NCI-H526 treated with DMSO at 0.1 percent for 48 hours (cell line): ENCODE measurements at places on chromosomes 3 and 15.
A peak's percentile ranks its signal among the peaks of the same experiment; 100 is the strongest.

DNA sequence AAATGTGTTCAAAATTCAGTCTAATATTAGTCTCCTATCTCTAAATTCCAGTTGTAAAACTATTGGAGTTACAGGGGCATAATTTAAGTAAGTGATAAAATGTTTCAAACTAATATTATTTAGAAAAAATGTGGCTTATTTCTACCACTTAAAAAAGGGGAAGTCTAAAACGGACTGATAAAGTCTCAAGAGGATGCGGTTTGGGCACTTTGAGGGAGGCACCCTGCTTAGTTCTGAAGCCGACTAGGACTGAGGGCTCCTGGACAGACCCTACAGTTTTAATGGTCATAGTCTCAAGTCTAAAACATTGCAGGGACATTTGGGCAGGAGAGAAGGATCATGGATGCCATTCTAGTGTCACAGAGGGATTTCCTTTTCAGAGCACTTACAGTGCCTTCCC lies 566.3 kb downstream of the NR2F2 start:
- DNase-seq, result no peak

- no peak for DNase-seq
Observed at GRCh38 chr3:187568171-187568570, 102.0 kb downstream of the SST start.

DNA sequence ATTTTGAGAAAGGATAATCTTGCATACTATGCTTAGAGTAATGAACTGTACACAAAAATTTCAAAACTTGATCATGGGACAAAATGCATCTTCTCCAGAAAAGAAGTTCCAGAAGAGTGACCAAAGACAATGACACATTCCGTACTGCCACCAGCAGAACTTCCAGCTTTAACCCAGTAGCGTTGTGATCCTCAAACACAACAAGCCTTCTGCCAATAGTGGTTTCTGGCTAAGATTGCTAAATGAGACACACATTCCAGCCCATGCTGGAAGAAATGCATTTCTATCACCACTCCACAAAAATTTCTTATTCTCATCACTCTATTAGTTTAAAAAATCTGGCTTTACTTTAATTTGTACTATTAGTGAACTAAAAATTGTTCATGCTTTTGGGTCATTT lies 334.9 kb downstream of the TBC1D5 start:
- no peak for DNase-seq

- no peak for DNase-seq
Observed at GRCh38 chr3:124648551-124648950, 81.7 kb upstream of the UMPS start.

DNA sequence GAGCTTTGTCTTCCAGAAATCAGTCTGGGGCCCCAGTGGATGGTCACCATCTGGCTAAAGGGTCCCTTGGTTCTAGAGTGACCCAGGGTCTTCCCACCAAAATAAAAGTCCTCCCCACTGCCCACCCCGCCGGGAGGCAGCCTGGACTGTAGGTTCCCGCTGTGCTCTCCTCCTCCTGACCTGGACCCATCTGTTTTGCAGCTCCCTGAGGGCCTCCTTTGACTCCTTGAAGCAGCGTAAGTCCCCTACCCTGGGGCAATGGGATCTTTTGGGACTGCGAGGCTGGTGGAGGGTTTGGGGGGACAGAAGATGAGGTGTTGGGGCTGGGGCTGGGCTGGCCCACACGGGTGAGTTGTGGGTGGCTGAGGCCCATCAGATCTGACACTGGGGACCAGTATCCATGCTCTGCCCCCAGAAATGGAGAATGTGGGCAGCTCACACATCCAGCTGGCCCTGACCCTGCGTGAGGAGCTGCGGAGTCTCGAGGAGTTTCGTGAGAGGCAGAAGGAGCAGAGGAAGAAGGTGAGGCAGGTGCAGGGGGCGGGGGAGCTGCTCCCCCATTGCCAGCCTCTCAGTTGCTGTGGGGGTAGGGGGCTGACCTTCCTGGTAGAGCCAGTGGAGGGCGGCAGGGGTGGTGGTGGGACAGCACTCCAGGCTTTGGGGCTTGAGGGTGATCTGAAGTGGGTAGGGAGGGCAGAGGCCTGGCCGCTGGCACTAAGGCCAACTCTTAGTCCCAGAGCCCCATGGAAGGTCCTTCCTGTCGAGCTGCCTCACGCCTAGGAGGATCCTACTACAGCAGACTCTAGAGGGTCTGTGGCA lies 30.4 kb downstream of the PSTPIP1 start:
- DNase-seq, result no peak

GRCh38 chr3:183592821-183593220 lies 37.3 kb upstream of the KLHL6 start:
- DNase-seq, result no peak

- DNase-seq, result no peak
Observed at GRCh38 chr3:197541756-197542539, 13.8 kb downstream of the BDH1 start.

DNA sequence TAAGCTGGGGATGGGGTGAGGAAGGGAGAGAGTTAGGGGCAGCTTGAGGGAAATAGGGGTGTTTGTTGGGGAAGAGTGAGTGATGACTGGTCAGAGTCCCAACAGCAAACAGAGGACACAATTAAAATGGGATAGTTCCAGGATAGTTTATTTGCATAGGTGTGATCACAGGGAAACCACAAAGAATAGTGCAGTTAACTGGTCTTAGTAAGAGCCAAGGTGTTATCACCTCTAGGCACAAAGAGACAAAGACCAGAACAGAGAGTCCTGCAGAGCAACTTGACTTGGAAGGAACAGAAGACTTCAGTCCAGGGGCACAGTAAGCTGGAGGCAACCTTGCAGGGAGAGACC lies 42.1 kb upstream of the DLG1 start:
- DNase-seq, result peak; percentile 30

DNA sequence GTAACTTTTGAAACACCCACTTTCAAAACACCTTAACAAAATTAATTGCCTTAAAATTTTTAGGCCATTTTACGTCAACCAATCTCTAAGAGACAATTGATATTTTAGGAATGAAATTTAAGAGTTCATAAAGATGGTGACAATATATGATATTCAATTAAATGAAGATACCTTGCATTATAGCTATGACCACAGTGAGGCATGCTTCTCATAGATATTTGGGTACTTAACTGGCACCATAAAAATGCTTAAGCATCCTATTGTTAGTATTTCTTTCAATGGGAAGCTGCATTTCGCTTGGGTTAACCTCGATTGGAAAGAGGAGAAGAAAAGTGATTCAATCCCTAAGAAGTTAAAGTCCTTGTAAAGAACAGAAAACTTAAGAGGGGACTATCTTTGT lies 209.0 kb downstream of the GAP43 start:
- no peak for DNase-seq

DNA sequence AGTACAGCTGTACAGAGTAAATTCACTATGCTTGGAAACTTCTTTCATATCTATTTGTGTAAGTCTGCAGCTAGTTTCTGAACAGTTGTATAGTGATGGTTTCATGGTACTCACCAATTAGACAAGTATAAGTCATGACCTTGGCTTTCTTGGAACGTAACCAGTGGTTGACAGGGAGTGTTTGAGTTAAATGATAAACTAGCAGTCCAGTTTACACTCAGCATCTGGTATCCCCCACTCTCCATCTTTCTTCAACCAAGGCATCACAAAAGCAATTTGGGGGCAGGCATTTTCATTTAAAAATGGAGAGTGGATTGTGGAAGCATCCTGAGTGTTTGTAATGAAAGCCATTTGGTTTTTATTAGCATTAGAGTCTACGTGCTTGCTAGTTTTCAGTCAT lies 26.0 kb downstream of the MME start:
- no peak for DNase-seq

GRCh38 chr15:95498961-95499360 lies 831.5 kb upstream of the NR2F2 start:
- DNase-seq, result no peak

GRCh38 chr3:40713795-40714194 lies 189.0 kb downstream of the ZNF621 start:
- DNase-seq, result no peak

DNA sequence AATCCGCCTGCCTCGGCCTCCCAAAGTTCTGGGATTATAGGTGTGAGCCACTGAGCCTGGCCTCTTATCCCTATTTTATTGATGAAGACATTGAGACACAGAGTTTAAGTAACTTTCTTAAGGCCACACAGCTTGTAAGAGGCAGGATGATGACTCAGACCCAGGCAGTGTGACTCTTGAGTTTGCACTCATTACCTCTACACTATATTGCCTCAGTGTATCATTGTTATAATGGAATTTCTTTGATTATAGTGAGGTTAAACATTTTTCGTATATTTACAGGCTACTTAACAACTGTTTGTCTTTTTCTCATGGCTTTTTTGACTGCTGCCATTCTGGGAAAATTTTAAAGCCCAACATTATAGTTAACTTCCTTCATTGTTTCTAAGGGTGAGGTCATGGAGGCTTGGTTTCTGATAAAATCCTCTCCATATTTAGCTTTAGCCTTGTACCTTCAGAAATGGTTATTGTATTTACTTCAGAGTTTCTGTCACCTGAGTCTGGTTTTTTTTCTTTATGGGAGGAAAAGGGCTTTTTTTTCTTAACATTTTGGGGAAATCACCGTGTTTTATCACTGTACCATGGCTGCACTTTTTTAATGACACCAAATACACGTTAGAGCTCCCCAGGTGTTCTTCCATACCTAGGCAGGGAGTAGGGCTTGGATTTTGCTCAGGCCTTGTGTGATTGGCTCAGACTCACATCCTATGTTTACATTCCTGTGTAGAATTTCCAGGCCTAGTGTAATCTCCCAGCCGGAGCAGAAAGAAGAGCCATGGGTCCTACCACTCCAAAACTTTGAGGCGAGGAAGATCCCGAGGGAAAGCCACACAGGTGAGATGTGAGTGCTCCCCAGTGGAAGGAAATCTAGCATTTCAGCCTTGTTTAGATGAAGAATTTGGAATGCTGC lies 6.3 kb downstream of the ZNF774 start:
- DNase-seq, result no peak

DNA sequence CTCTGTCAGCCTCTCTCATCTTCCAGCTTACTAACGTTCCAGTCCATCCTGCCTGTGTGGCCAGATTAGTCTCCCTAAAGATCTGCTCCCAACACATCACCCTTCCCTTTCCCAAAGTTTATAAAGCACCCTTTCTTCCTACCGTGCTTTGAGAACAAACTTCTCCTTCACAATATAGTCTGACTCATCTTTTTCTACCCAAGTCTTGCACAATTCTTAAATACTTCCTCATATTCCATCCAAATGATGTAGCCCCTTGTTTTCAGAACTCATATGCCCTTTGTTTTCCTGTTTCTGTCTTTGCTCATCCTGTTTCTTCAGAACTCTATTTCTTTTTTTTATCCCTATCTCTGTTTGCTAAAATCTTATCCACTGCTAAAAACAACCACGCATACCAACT lies 326.8 kb downstream of the MFSD1 start:
- DNase-seq, result no peak

GRCh38 chr15:60154764-60155325 lies 150.7 kb downstream of the FOXB1 start:
- peak; percentile 13 for DNase-seq

DNA sequence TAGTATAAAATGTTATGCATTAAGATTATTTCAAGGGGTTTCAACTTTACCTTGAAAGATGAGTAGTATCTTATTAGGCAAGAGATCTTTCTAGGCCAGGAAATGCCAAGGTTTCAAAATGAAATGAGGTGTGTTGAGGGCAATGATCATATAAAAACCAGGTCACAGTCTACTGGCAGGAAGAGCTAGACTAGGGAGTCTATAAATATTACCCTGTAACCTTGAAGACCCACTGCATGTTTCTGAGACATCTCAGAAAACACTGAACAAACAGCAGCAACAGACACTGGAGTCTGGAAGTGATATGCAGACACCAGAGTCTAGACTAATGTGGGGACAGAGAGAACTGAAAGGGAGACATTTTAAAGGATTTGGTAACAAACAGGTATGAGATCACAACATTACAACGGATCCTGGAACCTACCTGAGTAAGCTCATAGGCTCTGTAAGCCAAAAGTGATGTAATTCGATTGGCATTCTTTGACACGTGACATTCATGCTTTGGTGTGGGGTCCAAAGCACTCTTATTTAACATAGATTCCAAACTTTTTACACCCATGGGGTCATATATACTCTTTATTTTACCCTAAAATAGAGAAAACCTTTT lies 15.0 kb downstream of the TASOR start:
- no peak for DNase-seq

- peak; percentile 71 for DNase-seq
Observed at GRCh38 chr15:65032801-65033537, 3.5 kb upstream of the MTFMT start.

DNA sequence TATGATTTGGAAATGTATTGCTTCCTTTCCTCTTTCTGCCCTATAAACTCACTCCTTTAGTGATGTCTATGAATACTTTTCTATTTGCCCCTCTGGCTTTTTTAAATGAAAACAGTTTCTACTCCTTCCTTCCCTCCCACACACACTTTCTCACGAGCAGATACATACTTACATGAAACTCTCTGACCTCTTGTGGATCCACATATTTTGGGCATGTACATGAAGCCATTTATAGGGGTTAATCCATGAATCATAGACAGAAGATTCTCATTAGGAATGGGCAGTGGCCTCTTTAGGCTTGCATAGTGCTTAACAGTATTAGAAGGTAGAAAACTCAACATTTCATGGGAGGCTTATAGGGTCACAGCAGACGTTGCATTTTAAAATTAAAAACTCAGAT lies 24.8 kb downstream of the ANAPC13 start:
- no peak for DNase-seq

GRCh38 chr3:133486658-133487057 lies 86.8 kb downstream of the BFSP2 start:
- no peak for DNase-seq

DNA sequence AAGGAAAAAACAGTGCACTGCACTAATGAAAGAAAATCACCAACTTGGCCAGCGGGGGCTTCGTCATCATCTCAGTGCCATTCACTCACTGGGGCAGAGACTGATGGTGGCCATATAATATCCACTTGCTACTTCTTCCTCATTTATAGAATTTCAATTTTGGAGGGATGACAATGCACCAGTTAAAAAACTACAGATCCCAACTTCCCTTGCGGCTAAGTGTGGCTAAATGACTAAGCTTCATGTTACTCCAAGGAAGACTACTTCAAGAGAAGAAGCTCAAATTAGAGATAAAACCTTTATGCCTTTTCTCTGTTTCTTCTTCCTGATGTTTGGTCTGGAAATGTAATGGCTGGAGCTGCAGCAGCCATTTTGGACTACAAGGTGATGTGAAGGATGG lies 38.8 kb downstream of the NGLY1 start:
- DNase-seq, result no peak

DNA sequence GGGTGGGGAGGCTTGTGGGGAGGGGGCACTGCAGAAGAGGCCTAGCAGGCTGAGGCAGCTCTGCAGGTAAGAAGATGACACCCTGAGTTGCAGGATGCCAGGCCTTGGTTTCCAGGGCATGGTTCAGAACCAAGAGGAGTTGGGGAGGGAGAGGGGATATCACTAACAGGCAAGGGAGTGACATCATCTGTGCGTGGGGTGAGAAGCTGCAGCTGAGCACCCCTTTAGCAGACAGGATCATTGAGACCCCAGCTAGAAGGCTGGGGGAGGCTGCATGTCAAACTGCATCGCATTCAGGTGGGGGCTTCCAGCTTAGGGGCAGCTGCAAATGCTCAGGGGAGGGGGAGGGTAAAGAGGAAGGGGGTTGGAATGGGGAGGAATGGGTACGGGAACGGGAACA lies 23.0 kb downstream of the CACNA2D2 start:
- no peak for DNase-seq
